Smooth muscle cell of the brain vasculature (primary cell): ENCODE measurements at places on chromosomes 12 and 14.

DNA sequence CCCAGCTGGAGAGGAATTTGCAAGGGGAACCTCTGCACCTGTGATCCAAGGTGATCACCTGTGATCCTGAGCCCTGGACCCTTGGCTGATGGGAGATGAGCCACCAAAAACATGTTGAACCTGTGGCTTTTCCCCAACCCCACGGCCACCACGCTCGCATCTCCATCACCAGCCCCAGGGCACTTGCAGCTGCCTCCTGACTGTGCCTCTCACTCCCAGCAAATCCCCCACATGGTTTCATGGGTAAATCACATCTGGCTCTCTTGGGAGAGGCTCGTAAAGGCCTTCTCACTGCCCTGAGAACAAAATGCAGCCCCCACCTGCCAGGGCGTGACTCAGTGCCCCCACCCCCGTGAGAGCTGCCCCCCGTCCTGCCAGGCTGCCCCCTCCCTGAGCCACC is 76.0 kb downstream of the RFLNA start:
- no peak for DNase-seq

GRCh38 chr14:71050227-71050823 is 143.1 kb downstream of the PCNX1 start:
- DNase-seq = no peak

GRCh38 chr14:104394409-104394851 is 185.1 kb upstream of the C14orf180 start:
- DNase-seq = no peak

GRCh38 chr12:60269611-60270269 is 673.9 kb downstream of the SLC16A7 start:
- no peak for DNase-seq

DNA sequence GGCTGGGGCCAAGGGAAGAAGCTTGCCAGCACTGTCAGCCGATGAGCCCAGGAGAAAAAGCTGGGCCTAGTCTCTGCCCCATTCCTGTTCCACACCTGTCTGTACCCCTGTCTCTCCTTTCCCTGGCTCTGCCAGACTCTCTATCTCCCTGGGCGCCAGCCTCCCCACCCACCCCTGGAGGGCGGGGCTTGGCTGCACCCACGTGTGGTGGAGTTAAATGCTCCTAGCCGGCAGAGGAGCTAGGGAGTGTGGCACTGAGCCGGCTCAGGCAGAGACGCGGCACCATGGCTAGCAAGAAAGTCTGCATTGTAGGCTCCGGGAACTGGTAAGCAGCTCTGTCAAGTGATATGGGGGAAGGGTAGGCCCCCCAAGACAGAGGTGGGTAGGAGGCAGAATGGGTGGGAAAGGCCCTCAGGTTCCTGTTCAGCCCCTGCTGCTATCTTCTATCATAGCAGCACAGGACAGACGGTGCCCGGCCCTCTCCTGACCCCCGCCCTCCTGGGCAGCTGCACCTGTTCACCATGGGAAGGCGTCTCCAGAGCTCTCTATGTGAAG is at the start of gene GPD1:
TSS of gene GPD1 (plus strand) at position 242 of the 555 bp plus-strand sequence. CDS start at position 285, 43 bp downstream.
- DNase-seq = no peak

DNA sequence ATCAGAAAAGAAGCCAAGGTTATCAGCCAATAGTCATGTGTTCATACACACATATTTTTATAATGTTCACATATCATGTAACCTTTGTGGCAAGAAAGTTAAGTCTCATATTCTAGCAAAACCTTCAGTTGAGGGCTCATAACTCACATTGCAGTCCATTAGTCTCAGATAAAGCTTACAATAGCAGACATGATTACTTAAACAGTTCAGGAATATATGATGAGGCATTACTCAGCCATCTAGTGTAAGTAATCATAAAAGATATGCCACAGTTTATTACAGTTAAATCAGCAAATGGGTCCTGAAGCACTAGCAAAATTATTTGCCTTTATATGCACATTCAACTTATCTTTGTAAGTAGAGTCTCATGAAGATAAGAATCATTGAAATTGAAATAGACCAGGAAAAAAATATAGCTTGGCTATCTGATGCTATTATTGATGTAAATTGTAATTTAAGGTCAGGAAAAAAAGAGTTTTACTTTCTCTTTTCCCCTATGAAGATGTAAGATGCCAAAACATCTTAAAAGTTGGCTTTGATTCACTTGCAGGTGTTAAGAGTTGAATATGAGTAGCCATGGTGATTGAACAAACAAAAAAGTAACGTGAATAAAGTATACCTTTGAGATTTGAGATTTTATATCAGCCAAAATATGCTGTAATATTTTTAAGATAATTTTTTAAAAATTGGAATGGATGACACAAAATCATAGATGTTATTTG is 537.0 kb downstream of the SLC6A15 start:
- DNase-seq = no peak

DNA sequence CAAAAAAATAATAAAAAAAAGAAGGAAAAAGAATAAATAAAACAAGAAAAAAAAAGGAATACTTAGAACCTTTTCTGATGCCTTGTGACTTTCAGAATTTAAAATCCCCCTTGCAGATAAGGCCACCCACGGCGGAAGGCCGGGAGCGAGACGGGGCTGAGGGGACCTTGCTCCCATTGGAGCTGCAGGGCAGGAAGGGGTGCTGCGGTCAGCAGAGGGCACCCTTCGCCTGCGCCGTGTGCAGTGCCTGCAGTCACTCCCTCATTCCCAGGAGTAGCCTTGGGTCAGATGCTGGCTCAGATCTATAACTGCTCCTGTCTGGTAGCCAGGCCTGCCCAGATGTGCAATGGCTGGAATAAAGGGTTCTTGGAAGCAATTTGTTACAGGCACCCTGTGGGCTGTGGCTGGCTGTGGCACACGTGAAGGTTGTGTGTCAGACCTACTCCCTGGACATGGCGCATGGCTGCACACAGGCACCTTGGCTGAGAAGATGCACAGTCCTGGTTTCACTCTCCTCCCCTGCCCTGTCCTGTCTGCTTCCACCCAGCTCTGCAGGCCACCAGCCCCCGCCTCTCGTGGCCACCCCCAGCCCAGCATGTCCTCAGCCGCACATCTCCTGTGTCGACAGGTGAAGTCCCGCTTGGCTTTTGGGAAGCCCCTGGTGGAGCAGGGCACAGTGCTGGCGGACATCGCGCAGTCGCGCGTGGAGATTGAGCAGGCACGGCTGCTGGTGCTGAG is 13.4 kb upstream of the ALDH2 start:
- no peak for DNase-seq
